ENCODE measurements at places on chromosomes 2 and 18. TPM values are rescaled to one million over a fixed set of nuclear protein-coding genes. Genes with fewer than 3 reads are reported as not detected.

The DSG1 gene
- total RNA-seq: 0.21 TPM

- no peak for DNase-seq
Measured at GRCh38 chr2:191165176-191165643, 14.4 kb upstream of the STAT4 start.

DNA sequence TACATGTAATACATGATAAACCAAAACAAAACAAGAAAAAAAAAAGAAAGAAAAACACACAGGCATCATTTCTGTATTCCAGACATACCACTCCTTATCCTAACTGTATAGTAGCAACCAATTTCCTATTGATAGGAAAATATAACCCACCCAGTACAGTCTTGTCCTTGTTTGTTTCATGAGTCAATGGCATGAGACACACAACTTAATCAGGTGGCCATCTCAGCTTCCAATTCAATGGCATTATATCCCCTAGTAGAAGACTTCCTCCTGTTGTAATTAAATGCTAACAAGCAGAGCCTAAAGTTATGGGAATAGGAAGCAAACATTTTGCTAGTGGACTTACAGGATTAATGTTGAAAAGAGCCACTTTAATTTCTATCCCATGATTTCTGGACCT, 121.0 kb upstream of the NOL4 start:
- no peak for DNase-seq

- DNase-seq: no peak
Measured at GRCh38 chr2:1626271-1626681, 118.0 kb downstream of the PXDN start.

- no peak for DNase-seq
Measured at GRCh38 chr2:230986520-230987136, 9.3 kb upstream of the SPATA3 start.

GRCh38 chr2:239724194-239724849, 300.8 kb downstream of the NDUFA10 start:
- no peak for DNase-seq

DNA sequence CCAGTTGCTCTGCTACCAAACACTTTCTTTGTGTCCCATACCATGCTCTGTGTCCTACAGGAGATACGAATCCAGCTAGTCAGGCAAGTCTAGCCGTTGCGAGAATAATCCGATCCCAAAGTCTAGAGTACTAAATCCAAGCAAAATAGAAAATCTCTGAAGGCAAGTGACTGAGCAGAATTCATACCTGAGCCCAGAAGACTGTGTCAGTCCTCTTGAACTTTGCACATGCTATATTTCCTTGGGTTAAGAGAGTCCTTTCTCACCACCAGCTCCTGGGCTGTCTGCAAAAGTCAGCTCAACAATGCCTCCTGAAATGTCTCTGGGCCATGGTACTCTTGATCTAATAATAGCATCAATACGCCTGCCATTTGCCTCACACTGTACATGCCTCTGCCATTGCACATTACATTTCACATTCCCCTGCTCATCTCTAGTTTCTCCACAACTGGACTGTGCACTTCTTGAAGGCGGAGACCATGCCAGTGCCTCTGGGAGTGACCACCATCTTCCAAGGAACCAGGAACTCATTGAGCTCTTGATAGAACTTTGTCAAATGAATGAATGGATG, 265.8 kb upstream of the ID2 start:
- DNase-seq: no peak
